NK-92 treated with Interleukin-12 subunit alpha and Interleukin-12 subunit beta, amount 100 ng/mL, for 24 hours (cell line): ENCODE measurements at places on chromosomes 4 and X.

DNA sequence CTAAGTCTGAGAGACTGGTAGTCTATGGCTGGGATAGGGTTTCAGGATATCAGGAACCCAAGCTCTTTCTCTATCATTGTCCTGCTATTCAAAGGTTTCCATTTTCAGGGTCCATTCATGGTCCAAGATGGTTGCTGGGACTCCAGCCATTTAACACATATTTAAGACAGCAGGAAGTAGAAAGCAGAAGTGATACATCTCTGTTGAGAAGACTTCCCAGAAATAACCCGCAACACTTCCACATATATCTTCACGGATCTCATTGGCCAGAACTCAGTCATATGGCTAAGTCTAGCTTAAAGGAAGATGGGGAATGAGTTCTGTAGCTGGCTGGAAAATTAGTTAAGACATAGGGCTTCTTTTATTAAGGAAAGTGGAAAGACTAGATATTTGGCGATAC, 23.8 kb downstream of the CTSO start:
- DNase-seq = no peak

GRCh38 chr4:186494496-186494895, 60.9 kb downstream of the MTNR1A start:
- no peak for DNase-seq

DNA sequence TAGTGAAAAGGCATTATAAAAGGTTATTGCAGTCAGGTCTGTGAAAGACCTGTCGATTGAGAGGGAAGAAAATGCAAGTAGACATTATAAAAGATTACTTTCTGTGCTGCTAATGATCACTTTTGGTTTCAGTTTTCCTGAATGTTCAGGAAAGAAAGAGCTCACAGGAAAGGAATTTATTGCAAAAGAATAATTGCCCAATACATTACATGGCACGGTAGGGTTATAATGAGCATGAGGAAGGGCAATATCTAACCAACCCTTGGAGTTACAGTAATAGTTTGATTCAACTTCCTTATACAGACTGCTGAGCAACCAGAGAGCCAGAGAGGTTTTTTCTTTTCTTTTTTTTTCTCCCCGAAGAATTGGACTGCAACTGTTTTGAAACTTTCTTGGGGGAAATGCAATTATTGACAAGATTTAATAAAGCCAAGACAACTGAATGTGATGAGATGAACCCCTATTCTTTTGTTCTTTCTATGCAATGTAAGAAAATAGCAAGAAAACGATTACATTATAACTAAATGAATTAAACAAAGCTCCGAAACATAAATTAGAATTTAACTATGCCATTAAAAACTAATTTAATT, 247.0 kb downstream of the C4orf33 start:
- no peak for DNase-seq

DNA sequence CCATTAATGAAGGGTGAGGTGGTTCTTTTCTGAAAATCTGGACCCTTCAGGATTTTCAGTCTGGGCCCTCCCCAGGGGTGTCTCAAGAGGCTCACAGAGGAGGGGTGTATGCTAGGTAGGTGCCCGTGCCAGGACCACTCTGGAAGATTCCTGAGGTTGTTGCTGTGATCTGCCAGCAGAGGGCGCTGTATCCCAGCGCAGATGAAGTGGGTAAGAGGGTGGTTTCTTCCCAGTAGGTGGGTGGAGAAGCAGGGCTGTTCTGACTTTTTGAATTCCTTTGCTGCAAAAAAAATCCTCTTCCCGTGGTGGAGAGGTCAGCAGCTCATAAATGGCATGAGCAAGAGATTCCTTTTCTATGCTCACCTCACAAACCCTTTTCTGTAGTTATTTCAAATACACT, 51.1 kb downstream of the SCML1 start:
- no peak for DNase-seq

DNA sequence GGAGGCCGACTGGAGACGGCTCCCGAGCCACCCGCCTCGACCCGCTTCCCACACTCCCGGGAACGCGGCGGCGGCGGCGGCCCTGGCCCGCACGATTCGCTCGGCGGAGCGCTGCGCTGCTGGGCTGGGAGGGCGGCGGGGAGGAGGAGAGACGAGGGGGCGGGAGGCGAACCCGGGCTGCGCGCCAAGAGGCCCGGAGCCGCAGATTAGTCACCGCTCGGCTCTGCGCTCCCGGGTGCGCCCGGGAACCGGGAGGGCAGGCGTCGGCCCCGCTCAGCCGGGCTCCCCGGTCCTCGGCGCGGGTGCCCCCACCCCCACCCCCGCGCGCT, 11.2 kb upstream of the BCOR start:
- no peak for DNase-seq

DNA sequence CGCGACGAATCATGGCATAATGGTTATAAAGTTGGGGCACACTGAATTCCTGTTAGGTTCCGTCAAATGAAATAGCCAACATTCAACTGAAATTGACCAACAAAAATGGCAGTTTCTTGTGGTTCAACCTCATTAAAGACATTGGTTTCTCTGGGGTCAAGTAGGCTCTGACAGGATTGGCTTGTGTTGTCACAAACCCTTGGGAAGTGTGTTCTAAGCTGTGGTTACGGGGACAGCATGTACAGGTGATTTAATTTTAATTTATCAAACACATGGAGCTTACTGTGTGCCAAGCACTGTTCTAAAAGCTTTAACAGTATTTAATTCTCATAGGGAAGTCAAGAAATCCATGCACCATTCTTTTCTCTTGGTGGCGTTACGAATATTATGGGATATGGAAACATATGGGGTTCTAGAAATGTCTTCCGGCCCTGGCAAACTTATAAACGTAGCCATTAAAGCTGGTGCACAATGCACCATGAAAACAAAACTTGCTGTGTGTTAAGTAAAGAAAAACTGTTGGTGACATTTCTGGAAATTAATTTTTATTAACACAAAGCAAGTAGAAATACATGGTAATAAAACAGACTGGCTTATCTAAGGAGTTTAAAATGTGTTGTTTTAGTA, 891 bp downstream of the XK start:
- DNase-seq = no peak

DNA sequence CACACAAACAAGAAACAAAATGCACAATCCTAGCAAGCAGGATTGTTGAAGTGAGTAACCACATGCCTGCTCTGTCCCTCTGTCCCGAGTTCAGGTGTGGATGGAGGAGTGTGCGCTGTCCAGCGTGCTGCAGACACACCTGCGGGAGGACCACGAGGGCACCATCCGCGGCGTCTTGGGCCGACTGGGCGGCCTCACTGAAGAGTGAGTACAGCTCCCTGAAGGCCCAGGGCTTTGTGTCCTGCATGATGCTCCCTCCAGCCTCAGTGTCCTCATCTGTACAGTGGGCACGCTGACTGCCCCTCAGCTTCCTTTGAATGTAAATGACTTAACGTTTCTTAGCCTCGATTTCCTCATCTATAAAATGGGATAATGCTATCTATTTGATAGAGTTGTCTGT, 82.5 kb downstream of the EVC start:
- DNase-seq = no peak

DNA sequence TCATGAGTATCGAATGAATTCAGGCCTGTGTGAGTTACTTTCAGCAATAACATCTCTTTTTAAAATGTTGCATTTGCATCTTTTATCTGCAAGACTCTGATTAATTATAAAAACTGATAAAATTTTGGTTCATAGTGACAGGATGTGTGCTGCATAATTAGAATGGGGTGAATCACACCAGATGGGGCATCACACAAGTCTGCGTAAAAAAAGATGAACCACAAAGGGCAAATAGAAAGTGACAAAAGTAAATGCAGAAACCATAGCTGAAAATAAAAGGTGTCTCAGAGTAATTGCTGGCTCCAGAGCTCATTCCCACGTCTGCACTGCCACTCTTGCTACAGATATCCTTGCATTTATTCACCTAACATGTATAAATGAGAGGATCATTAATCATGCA, 131.1 kb downstream of the HS3ST1 start:
- no peak for DNase-seq

DNA sequence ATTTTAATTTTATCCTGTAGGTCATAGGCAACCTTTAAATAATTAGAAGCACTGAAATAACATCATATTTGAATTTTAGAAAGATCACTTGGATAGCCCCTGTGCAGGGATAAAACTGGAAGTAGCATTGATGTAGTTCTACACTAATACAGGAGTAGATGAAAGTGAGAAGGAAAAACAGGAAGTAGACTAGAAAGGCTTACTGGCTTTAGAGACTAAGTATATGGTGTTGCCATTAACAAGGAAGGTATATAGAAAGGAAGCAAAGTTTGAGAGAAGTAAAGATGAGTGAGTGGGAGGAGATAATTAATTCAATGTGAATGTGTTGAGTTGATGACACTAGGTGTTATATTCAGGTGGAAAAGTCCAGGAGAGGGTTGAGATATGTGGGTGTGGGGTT, 73.1 kb upstream of the EPGN start:
- no peak for DNase-seq

DNA sequence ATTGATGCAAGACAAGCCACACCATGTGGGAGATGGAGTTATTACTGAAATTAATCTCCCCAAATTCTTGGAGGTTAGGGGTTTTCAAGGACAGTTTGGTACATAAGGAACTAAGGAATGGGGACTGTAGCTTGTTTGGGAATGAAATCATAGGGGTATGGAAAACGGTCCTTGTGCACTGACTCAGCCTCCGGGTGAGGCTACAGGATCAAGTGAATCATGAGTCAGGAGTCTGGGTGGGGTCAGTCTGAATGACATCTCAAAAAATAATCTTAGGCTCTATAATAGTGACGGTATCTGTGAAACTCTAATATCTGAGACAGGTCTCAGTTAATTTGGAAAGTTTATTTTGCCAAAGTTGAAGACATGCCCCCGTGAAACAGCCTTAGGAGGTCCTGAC, 128.5 kb upstream of the CYSLTR1 start:
- no peak for DNase-seq

DNA sequence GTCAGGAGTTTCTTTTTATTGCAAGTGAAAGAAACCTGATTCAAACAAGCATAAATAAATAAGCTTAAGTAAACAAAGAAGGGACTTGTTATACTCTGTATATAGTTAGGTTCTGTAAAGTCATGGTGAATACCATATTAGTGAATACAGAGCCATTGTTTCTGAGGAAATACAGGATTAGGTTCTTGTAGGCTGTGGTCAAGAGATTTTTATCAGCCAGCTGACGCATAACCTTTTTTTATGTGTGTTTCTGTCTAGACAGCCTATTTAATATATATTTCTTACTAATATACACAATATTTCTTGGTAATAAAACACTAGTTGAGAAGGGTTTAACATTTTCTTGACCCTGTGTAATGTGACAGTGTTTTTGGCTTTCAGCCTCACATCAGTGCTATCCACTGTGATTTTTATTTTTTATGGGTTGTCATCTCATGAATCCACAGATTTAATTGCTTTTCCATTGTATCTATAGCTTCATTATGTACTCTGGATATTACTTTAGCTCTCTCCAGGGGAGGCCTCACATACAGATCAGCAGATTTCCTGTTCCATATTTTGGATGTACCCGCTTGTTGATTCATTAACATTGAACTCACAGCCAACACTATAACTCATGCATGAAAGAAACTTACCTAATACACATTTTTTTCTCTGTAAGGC, 8.0 kb downstream of the HERC3 start:
- no peak for DNase-seq

- no peak for DNase-seq
These were observed 37.9 kb upstream of the STOX2 start for GRCh38 chr4:183867247-183867646.

DNA sequence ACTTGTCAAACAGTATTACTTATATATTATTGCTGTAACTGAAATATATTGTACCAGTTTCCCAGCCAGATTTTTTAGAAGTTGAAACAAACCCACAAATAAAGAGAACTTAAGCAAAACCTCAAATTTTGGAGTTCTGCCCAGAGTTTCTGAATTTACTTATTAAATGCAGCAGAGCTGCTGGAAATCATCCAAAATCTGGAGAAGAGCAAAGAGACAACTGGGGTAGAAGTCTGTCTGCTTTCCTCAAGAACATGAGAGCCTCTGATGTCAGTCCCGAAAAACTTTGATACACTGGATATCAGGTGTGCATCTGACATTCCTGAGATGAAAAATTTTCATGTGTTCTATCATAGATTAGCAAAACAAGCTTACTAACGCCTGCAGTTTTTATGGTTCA, 325.9 kb downstream of the NR3C2 start:
- no peak for DNase-seq

DNA sequence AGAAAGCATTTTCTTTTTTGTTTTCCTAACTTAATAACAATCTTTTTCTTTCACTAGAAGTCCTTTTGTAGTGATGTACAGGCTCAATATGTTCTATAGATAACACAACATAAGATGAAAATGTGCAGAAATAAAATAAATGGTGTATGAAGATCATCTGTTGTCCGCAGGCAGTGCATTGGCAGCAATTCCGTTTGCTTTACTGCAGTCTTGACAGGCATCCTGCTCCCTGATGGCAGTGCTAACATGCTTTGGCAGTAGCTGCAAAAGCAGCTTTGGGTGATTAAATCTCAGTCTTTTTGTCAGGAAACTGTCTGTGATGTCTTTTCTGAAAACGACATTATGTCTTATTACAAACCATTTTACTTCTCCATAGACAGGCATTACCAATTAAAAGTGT, 131.4 kb downstream of the TRAM1L1 start:
- no peak for DNase-seq

GRCh38 chr4:132333724-132334047, 815.4 kb upstream of the PCDH10 start:
- DNase-seq = no peak

DNA sequence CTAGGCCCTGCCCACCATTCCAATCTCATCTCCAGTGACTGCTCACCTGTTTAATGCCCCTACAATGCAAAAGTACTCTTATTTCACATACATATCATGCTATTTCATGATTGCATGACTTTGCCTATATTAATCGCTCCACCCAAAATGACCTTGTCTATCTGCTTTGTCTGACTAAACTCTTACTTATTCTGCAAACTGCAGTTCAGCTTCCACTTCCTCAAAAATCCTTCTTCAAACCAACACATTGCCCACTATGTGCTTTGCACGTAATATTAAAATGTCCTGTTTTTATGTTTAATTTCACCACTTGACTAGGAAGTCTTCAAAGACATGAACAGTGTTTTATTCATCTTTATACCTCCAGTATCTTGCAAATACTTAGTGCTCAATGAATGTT, 229.6 kb downstream of the OPHN1 start:
- no peak for DNase-seq

DNA sequence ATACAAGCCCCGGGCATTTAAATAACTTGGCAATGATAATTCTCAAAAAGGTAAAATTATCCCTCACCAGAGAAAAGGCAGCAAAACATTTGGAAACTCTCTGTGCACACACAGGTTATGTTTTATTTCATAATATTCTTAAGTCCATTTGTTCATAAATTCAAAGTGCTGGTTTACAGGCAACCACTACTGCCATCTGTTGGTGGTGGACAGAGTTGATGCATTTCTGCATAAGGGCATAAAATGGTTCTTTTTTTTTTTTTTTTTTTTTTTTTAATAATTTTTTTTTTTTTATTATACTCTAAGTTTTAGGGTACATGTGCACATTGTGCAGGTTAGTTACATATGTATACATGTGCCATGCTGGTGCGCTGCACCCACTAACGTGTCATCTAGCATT, 31.5 kb upstream of the IL21 start:
- peak; percentile 3 for DNase-seq

DNA sequence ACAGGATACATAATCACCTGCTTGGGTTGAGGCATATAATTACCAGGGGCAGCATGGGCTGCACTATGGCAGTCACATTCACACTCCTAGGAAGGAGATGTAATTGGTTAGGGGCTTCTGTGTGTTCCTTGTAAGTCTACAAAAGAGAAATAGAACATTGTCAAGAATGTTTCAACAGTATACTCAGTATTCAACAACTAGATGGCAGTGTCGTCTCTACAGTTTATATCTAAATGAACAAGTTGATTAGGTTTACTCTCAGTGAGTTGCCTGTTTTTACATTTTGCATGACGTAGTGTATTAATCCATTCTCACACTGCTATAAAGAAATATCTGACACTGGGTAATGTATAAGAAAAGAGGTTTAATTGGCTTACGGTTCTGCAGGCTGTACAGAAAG, 50.5 kb upstream of the RAB33B start:
- no peak for DNase-seq
